ENCODE measurements at places on chromosomes 2 and 18.

GRCh38 chr2:127620866-127621265, 25.1 kb upstream of the GPR17 start:
- DNase-seq, result no peak

DNA sequence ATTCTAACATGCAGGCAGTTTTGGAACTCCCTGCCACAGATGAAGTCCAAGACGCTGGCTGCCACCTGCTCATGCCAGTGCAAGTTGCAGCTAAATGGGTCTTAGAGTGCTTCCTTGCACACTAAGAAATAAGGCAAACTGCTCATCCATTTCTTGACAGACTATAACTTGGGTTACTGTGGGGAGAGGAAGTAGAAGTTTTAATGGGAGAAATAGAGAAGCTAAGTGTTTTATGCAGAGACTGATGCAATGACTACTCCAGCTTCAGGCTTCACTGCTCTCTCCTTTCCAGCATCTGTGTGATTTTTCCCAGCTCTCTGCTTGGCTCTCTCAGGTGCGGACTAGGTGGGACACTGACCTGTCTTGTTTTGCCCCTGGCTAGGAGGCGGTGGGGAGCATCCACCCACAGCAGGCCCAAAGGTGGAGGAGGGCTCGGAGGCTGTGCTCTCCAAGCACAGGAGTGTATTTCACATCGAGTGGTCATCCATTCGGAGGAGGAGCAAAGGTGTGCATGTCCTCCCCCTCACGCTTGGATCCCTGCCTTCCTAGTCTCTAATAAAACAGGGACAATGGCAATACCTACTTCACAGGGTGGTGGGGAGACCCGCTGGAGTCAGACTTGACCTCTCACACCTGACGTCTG, 48.2 kb downstream of the SLC14A2 start:
- no peak for DNase-seq

GRCh38 chr2:234957834-234958135, 6.0 kb downstream of the SH3BP4 start:
- no peak for DNase-seq

- DNase-seq, result no peak
These were observed 35.7 kb downstream of the NRP2 start for GRCh38 chr2:205717999-205718398.

- no peak for DNase-seq
These were observed 5.1 kb upstream of the SPAG16 start for GRCh38 chr2:213279116-213279620.

GRCh38 chr18:73151086-73151485, 283.3 kb upstream of the NETO1 start:
- no peak for DNase-seq

DNA sequence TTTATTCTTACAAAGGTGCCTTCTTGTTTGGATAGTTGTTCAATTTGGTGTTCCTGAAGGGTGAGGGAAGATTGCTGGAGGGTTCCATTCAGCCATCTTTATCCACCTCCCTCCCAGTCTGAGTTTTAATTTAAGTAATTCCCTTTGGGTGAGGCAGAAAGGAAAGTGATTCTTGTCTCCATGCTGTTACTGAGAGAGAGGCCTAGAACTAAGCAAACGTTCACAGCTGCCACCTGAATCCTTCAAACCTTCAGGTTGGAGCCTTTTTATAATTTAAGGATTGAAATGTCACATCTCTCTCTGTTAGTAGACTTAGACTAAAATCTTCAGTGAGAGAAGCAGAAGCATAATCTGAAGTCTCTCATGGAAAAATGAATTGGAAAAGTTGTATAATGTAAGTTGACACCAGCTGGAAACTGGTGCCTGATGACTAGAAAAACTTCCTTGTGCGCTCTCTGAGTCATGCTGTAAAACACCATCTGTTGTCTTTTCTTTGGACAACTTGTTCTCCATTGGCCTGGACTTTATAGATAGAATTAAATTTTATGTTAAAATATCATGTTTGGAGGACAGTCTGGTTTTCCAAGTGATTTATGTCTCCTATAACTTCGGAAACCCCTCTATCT, 14.6 kb downstream of the STRADB start:
- peak; percentile 96 for DNase-seq

DNA sequence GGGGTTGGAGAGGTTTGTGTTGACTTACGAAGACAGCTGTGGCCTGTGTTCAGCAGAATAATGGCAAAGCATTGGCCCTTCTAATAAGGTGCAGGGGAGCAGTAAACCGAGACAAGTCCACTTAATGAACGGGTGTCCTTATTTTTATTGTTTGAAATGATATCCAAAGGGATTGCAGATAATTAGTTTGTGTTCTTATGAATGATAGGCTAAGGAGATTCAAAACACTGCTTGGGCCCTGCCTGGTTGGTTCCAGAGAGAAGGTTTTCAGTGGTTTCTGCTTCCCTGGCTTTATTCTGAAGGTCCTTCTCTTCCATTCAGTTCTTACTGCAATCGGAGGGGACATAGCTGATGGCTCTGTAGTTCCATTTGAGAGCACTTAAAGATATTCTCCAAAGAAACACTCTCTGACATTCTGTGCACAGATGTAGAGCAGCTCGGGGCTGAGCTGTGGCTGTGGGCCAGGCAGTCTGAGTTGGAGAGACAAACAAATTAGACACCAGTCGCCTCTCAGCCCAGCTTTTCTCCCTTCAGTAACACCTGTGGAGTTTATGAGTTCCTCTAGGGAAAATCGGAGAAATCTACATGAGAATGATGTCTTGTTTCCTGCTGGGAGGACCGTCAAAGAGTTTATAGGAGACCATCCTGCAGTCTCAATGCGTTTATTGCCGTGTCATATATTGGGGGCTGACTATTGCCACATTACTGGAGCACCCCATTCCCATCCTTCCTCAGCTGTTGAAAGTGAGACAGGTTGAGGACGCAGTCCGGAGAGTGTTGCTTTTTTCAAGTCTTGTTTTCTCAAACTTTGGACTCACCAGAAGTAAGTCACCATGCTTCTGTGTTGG, 6.5 kb downstream of the GREB1 start:
- peak; percentile 75 for DNase-seq

DNA sequence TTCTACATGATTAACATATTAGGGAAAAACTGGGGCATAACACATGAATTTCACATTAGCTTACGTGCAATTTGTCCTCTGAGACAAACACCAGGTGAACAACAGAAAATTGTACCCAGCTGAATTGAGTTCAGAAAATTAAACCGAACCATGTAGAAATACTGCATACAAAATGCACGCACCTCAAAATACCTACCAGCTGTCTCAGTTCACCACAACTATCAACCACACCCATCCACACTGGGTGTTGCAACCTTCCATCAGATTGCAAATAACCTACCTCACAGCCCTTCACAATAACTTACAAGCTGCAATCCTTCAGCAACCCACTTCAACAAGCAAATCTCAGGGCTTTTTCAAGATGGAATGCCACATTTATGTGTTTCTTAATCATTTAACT, 55.9 kb downstream of the UNC50 start:
- no peak for DNase-seq

GRCh38 chr18:13914170-13914569, 1.2 kb downstream of the MC2R start:
- no peak for DNase-seq

GRCh38 chr2:110205660-110206455, 1.0 kb upstream of the NPHP1 start:
- no peak for DNase-seq

DNA sequence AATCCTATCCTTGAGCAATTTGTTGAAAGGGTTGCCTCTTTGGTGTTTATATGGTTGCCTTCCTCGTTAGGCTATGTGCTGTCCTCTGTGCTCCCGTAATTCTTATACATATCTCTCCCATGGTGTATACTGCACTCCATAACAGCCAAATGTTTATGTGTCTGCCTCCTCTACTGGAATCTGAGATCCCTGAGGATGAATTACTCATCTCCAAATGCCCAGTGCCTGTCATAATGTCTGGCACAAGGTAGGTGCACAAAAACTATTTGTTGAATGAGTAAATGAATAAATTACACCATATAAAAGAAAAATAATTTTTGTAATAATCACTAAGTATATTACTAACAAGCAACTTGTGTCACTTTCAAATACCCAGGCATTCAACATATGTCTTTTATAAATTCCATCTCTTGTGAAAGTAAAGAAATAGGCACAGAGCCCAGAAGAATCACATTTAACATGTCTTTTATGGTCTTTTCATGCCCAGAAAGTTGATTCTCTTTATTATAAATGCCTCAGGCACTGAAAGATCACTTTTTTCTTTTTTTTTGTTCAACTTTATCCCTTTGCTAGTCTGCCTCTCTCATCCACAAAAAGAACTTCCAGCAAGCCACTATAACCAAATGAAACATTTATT, 164.9 kb downstream of the CCDC148 start:
- peak; percentile 20 for DNase-seq

- DNase-seq, result peak; percentile 14
These were observed 357.6 kb downstream of the DSC3 start for GRCh38 chr18:30684825-30685481.

DNA sequence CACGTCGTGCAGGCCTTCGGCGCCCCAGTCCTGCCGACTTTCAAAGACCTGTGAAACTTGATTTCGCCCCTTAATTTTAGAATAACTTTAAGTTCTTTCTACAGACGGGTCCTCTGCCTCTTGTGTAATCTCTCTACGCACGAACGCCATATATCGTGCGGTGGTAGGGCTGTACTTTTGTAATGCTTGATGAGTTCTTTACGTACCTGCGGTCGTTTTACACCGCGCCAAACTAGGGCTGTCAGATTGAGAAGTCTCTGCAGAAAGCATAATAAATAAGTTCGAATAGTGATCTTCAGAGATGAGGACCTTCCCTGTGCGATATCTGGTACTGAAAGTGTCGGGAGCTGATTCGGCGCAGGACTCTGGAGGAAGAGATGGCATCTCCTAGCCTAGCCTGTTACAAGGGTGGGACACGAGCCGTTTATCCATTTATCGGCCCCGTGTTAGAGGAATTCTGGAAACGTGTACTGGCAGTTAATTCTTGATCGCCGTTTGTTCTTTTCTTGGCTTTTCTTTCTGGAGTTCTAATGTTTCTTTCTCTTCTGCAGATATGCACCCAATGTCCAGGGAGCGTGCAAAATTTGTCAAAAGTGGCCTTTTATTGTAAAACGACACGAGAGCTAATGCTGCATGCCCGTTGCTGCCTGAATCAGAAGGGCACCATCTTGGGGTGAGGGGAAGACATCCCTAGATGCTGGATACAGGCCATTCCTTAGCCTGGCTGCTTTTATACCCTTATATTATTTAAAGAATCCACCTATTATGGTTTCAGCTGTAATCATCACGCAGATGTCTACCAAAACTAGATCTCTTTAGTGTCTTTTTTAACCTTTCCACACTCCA, 781 bp upstream of the SLC5A6 start:
- DNase-seq, result no peak

DNA sequence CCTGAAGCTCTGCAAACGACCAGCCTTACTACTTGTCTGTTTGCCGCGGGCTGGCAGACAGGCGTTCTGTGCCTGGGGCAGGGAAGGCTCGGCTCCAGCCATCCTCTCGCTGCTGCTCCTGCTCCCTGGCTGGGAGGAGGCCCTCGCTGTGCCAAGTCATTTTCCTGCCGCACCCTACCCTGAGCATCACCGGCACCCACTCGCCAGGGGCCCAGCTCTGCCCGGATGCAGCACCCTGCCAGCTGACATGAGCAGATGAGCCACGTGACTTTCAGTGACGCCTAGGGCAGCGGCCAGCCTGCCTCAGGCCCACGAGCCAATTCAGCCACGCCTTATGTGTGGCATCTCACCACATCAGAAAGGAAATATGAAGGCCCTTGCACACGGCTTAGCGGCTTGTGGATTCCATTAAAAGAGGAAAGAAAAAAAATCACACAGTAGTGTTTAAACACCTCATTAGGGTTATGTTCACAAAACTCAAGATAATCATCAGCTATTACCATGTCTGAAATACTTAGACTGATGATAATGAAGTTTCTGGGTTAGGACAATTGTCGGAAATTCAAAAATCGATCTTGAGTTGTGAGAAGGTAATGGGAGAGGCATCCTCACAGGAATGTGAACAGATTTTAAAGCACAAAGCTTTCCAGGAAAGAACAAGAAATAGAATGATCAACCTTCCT, 250.5 kb downstream of the TWIST2 start:
- no peak for DNase-seq

DNA sequence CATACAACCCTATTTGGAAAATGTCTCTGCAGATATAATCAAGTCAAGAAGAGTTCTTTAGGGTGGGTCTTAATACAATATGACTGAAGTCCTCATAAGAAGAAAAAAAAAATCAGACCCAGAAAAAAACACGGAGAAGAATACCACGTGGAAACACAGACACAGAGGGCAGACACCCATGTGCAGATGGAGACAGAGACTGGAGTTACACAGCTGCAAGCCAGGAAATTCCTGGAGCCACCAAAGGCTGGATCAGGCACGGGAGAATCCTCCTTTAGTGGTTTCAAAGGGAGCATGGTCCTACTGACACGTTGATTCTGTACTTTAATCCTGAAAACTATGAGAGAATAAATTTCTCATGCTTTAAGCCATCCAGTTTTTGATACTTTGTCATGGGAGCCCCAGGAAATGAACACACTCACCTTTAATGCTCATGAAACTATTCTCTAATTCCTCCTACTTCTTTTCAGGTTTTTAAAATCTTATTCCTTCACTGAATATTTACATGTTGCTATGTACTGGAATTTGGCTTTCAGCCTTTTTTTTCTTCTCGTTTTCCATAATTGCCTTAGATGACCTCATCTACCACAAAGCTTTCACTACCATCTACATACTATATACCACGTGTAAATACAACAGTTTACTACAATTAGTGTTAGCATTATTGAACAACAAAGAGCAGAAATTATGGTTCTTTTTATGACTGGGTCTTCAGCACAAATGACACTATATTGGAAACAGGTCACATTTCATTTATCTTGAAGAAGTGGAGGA, 529.1 kb downstream of the IRS1 start:
- DNase-seq, result no peak

DNA sequence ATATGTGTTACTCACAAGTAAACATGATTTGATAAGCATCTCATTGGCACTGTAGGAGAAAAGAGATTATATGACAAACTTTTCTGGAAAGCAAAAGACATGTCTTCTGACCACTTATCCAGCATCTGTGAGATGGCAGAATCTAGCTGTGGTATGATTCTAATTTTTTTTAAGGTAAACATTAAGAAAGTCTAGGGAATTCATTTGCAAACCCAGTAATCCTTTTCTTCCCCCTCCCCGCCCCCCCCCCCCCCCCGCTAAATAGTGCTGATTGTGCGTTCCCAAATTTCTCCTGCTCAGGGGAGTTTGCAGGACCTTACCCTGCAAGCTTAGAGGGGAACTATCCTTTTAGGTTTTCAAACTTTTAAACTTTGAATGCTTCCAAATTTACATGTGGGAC, 12.1 kb downstream of the MRPL44 start:
- no peak for DNase-seq

DNA sequence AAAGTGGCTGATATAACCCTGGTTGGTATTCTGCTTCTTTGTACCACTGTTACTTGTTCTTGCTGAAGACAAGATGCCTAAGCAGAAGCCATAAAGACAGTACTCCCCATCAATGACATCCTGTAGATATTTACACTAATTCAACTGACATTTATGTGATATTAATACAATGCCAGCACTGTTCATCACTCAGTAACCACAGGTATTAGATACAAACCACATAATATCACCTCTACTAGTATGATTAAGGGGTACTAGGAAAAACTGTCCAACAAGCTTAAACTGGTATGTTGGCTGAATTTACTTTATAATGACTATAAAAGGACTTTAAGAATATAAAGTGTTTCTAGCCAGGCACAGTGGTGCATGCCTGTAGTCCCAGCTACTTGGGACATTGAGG, 65.8 kb downstream of the RTN4 start:
- DNase-seq, result no peak
